ENCODE measurements at places on chromosomes 4 and X. TPM values are rescaled to one million over a fixed set of nuclear protein-coding genes. Genes with fewer than 3 reads are reported as not detected.
A peak's percentile ranks its signal among the peaks of the same experiment; 100 is the strongest.

- no peak for DNase-seq
Measured at GRCh38 chr4:35918491-35918977, 325.8 kb downstream of the ARAP2 start.

GRCh38 chr4:106835919-106836318, 200.2 kb downstream of the DKK2 start:
- DNase-seq = no peak

NEIL3 gene
- total RNA-seq = not detected

DNA sequence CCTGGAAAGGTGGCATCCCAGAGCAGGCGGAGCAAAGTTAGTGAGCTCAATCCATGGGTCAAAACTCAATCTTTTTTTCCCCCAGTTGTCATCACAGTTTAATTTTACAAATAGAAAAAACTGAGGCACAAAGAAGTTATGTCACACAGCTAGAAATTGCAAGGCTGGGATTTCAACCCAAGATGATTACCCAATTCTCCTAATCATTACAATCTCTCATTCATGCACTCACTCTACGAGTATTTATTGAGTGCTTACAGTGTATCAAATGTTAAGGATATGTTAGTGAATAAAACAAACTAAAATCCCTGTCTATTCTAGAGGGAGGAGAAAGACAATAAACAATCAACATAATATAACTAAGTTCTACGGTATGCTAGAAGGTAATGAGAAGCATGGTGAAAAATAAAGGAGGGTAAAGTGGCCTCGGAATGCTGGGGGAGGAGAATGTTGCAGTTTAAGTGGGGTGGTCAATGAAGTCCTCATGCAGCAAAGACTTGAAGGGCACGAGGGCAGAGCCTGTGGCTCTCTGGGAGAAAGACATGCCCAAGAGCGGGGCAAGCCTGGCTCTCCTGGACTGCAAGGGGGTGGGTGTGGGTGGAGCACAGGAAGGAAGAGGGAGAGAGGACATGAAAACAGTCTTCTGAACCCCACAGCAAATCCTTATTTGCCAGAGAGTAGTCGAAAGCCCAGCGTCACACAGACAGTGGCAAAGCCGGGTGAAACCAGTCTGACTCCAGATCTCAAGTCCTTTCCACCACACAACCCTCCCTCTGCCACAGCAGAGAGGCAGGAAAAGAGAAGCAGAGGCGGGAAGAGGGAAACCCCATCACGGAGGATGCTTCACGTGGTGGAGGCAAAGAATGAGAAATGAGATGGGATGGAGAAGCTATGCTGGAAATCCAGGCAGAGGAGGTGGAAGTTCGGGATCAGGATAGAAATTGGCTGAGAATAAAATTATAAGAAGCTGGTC, 48.3 kb downstream of the RAB33B start:
- no peak for DNase-seq

DNA sequence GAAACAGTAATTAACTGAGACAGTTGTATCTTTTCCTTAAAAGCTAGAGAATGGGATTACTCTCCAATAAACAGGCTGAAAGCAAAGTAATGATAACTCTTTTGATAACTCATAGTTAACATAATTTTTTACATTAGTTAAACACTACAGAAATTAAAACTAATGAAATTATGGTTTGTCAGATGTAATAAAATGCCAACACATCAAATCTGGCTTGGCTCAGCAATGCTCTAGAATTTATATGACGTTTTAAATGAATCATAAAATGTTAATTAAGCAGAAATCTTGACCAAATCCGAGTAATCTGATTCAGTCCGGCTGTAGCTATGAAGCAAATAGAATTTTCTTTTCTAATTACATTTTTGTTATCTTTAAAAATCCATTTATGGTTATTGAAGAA, 244.2 kb upstream of the NR3C2 start:
- no peak for DNase-seq

DNA sequence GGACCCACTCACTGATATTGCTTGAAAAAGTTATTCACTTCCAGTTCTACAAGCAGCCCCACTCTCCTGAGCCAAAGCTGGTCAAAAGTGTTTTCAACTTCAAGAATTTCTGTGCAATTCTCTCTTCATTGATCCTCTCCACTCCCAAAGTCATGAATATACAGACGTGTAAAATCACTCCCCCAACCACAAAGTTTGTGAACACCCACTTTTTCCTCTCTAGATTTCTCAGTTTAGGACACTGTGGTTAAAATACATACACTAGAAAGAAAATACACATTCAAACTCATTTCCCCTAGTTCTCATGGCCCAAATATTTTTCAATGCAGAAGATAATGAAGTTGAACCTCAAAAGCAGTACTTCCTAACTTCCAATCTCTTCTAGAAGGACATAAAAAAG, 116.3 kb downstream of the MSN start:
- DNase-seq = no peak

DNA sequence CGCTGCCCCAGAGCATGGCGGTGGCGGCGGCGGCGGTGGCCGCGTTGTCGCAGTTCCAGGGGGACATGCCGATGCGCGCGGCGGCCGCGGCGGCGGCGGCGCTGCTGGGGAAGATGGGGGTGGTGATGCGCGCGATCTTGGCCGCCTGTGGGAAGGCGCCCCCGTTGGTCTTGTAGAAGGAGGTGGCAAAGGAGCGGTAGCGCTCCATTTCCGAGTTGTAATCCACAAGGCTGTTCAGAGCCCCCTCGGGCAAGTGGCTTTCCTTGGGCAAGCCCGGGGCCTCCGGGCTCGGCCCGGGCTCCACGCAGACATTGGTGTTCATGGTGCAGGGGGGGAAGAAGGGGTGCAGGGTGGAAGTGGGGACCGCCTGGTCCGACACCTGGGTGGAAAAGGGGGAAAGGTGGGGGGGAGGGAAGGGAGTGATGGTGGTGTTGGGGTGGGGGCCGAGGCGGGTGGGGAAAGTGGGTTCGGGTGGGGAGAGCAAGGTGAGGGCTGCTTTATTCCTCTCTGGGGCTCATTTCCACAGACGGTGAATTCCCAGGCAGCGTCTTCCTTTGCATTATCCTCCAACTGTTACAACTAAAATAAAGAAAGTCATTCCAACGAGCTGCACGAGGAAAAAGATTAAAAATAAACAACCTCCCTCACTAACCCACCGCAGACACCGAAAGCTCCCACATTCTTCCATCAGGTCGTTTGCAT, 3.1 kb downstream of the CXXC4 start:
- peak; percentile 55 for DNase-seq

GRCh38 chr4:80475798-80476197, 140.3 kb downstream of the CFAP299 start:
- no peak for DNase-seq

GRCh38 chrX:106718709-106719108, 7.8 kb upstream of the RNF128 start:
- DNase-seq = no peak

DNA sequence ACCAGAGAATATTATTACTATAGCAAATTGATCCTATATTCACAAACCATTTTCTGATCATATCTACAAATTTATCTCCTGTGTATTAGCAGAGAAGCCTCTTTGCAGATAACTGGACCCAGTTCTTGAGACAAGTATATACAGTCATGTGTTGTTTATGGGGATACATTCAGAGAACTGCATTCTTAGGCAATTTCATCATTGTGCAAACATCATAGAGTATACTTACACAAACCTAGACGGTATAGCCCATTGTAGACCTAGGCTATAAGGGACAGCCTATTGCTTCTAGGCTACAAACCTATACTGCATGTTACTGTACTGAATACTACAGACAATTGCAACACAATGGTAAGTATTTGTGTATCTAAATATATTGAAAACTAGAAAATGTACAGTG, 152.5 kb upstream of the SPANXN4 start:
- DNase-seq = no peak

DNA sequence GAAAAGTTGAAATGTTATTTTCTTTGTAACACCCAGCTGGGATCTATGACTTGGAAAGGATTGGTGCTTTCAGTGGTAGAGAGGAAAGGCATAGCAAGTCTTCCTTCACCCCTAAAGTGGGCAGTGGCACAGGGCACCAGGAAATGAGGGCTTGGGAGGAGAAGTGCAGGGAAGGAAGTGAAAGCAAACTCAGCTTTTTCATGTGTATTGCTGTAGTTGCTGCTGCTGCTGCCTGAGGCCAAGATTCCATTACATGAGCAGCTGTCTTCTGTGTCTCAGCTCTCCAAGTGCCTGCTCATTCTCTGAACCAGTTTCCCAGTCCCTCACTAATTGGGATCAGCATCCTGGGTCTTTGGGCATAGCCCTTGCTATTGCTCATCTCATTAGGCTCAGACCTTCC, 2.6 kb downstream of the HCCS start:
- DNase-seq = no peak

TBC1D9 gene
- 20.3 TPM for total RNA-seq

GLRA3 gene
- not detected for total RNA-seq

DNA sequence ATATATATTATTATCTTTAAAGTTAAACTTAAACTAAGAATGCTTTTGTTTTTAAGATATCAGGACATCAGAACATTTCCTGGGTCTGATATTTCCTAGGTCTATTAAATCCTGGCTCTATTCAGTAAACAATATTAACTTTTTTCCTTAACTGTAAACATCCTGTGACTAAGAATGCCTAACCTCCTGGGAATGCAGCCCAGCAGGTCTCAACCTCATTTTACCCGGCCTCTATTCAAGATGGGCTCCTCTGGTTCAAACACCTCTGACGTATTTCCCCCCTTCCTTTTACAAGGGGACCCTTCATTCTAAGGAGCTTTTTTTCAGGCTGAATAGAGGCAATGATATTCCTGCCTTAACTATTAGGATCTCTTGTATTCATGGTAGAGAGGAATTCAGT, 35.8 kb upstream of the DYNLT3 start:
- DNase-seq = no peak

DNA sequence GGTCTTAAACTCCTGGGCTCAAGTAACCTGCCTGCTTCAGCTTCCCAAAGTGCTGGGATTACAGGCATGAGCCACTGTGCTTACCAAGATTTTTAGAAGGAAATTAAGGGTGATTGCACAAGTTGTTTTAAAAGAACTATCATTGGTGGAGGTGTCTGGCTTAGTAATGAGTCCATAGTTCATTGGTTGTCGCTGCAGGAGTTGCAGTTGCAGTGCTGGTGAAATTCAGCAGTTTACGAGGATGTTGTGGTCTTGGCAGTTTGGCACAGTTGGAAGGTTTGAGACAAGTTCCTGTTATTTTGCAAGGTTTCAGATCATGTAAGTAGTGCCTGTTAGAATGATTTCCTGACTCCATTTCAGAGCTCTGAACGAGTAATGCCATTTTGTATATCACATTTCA, 48.1 kb downstream of the RAB40AL start:
- DNase-seq = no peak

DNA sequence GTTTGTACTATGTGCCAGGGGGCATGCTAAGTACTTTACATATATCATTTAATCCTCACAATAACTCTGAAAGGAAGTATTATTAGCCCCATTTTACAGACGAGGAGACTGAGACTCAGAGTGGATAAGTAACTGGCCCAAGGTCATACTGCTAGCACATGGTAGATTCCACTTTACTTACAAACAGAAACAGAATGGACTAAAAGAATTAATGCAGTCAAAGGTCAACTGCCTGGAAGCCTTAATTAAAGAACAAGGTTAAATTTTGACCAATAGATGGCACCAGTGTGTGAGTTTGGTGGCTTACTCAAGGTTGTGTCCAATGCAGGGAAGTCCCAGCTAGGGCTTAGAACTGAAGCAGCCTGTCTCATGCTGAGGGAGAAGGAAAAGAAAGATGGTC, 4.7 kb downstream of the RIPPLY1 start:
- DNase-seq = no peak

DNA sequence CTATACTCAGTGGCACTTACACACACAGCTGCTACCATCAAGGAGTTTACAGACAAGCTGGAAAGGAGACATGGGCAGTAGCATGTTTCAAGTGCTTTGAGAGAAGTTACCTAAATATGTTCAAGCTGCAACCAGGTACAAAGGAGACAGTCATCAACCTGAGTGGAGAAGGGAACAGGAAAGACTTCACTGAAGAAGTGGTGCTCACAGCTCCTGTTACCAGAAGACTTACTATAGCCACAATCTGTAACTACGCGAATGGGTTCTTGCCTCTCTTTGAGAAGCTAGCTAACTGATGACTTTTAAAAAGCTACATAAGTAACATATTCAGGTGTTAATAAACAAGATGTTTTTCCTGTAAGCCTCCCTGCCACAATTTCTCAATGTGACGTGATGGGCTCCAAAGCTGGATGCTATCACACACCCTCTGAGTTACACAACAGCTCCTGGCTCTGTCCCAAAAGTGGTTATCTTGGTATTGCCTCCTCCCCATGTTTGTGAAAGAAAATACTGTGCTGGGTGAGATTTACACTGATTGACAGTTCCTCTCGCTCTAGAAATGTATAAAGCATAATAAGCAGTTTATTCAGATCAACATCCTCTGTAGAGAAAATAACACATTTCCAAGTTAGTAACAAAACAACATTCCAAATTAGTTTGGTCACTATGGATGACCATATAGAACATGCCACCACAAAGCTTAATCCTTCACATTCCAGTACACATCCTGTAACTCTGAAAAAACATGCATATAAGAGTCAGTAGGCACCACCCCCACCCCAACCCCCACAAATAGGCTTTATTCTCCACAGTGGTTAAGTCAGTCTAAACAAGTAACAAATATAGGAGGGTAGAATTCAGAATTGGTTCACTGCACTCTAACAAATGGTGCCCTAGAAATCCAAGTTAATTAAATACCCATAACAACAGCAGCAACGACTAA, 81.8 kb downstream of the FRYL start:
- no peak for DNase-seq

- no peak for DNase-seq
Measured at GRCh38 chr4:147370473-147370872, 110.4 kb upstream of the EDNRA start.

GRCh38 chr4:102639598-102639997, 121.2 kb downstream of the MANBA start:
- DNase-seq = no peak

SSX1 gene
- not detected for total RNA-seq

- no peak for DNase-seq
Measured at GRCh38 chr4:94240384-94240783, 32.7 kb downstream of the SMARCAD1 start.

CSN1S1 gene
- not detected for total RNA-seq

- no peak for DNase-seq
Measured at GRCh38 chrX:134642386-134642785, 15.9 kb downstream of the PLAC1 start.

ARSJ gene
- 0.59 TPM for total RNA-seq

DNA sequence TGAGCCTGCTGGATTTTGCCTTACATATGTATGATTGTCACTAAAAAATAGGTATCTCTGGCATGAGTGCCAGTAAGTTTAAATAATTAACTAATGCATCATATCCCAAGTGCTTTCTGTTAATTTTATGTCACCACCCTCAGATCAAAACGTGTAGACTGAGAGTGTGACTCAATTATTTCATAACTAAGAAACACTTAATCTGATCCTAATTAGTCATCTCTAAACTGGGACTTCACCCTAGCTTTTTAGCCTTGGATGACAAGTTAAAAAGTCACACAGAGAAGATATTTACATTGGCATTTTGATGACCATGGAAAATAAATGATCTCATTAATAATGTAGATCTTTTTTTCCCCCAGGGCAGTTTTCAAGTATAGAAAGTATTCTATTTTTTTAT, 23.1 kb upstream of the SLC6A14 start:
- DNase-seq = no peak
